Ovary (tissue), 10 donors: ENCODE measurements at places on chromosomes 5 and 9. TPM values are rescaled to one million over a fixed set of nuclear protein-coding genes. Genes with fewer than 3 reads are reported as not detected.

ZNF658 gene
- polyA plus RNA-seq = 3.1 TPM

UBE2QL1 gene
- 2.1 TPM for polyA plus RNA-seq

PROB1 gene
- polyA plus RNA-seq = 1.0 TPM

NR6A1 gene
- polyA plus RNA-seq = 1.5 TPM

INSL6 gene
- not detected for polyA plus RNA-seq

GHR gene
- 17.4 TPM for polyA plus RNA-seq

NCBP1 gene
- polyA plus RNA-seq = 18.3 TPM

NFX1 gene
- polyA plus RNA-seq = 18.5 TPM

NPR3 gene
- polyA plus RNA-seq = 42.1 TPM

DNA sequence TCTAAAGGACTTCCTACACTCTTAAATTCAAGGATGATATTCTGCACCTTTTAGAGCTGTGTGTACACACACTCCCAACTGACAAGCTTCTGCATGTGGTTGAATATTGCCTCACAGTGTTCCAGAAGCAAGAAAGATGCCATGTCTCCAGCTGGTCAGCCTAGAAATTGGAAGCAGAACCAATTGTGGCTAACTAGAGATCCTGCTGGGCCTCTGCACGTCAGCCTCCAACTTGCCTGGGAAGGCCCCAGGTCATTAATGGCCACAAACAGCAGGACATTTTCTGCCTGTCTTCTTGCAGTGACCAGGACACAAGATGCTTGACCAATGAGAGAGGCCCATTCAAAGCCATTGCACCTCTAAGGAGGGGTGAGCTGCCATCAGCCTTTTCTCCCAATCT, 571.9 kb upstream of the BRINP1 start:
- H3K4me3 ChIP-seq = no peak overlapping the region
- H3K27ac ChIP-seq = no peak overlapping the region
- peaks cover 10% of the 10 kb centered on the region for H3K4me1 ChIP-seq

GRCh38 chr9:133060417-133060841, 1.4 kb upstream of the CEL start:
- DNase-seq = no peak
- no peaks in the 10 kb centered on the region for H3K36me3 ChIP-seq
- H3K27ac ChIP-seq = no peak overlapping the region
- H3K4me3 ChIP-seq = no peak overlapping the region

- DNase-seq = no peak
- no peaks in the 10 kb centered on the region for H3K4me1 ChIP-seq
- H3K27me3 ChIP-seq = no peaks in the 10 kb centered on the region
- no peaks in the 10 kb centered on the region for H3K36me3 ChIP-seq
Observed at GRCh38 chr9:90802386-90802985, 867 bp downstream of the SYK start.

DNA sequence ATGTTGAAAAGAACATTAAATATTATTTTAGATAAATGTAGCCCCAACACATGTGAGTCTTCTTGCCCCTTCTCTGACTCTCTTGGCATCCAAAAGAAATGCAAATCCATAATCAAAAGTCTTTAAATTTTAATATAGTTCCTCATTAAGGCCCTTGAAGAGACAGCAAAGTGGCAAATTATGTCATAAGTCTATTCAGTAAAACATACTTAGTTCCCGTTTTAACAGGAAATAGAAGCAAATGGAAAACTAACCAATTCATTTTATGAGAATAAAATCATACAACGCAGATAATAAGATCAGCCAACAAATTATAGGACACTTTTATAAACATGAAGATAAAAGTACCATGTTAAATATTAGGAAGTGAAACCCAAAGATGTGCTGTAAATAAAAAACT, 20.1 kb upstream of the IFNB1 start:
- no peaks in the 10 kb centered on the region for H3K4me1 ChIP-seq
- H3K27me3 ChIP-seq = no peaks in the 10 kb centered on the region
- H3K36me3 ChIP-seq = no peaks in the 10 kb centered on the region
- DNase-seq = no peak
- H3K27ac ChIP-seq = no peak overlapping the region
- no peak overlapping the region for H3K4me3 ChIP-seq

DNA sequence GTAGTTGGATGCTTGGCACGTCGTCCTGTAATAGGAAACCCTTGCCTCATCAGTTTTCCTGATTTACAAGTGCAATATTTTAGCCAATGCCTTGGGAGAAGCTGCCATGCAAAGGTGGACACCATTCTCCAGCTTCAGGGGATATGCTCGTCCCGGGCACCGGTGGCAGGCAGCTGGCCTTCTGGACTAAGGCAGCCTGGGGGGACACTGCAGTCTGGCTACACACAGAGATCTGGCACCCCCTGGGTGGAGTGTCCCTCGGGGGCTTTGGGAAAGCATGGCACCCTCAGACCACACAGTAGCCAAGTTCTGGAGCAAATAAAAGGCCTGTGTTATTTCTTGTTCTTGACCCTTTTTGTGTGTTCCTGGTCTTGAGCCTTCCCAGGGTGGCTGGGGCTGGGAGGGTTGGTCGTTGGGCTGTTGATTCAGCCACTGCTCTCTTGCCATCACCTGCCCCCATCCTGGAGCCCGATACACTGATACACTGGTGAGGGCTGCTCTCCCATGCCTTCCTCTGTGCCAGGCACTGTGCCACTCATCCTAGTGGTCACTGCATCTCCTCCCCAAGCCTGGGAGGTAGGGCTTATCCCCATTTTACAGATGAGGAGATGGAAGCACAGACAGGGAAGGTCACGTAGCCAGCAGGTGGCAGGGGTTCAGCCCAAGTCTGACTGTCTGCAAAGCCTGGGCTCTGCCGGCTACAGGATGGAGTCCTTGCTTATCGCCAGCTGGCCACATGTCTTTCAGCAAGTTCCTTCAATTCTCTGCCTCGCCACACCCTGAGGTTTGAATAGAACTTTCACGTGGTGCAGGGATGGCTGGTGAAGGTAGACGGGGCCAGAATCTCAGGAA, 134.1 kb downstream of the RGS3 start:
- no peak overlapping the region for H3K27ac ChIP-seq
- no peaks in the 10 kb centered on the region for H3K36me3 ChIP-seq
- peaks cover 16% of the 10 kb centered on the region for H3K4me1 ChIP-seq
- no peaks in the 10 kb centered on the region for H3K27me3 ChIP-seq

DNA sequence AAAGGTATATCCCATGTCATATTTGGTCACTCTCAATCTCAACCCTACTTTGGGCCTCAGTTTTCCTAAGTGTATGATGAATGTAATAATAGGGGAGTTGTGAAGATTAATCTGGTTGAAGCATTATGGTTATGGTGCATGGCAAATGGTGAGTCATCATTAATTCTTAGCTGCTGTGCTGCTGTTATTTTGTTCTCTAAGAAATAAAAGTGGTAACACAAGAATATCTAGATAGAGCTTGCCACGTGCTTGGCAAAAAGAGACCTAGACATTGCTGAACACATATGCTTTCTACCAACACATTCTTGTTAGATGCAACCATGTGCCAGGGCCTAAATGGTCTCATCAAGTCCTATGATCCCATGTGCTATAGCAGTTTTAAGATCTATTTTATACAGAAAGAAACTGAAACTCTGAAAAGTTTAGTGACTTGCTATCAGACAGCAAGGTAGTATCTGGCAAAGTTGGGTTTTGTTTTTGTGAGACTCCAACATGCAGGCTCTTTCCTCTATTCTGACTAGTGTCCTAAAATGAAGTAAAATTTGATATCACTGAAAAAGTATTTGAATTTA, 699.9 kb upstream of the MEF2C start:
- no peaks in the 10 kb centered on the region for H3K4me1 ChIP-seq
- DNase-seq = no peak
- no peaks in the 10 kb centered on the region for H3K27me3 ChIP-seq
- H3K4me3 ChIP-seq = no peak overlapping the region

GRCh38 chr5:26805076-26805475, 233.3 kb downstream of the CDH9 start:
- DNase-seq = no peak
- no peaks in the 10 kb centered on the region for H3K27me3 ChIP-seq
- no peak overlapping the region for H3K27ac ChIP-seq

GRCh38 chr9:126938327-126938726, 23.7 kb downstream of the RALGPS1 start:
- no peaks in the 10 kb centered on the region for H3K27me3 ChIP-seq
- no peak overlapping the region for H3K27ac ChIP-seq
- H3K36me3 ChIP-seq = no peaks in the 10 kb centered on the region
- no peak for DNase-seq

GRCh38 chr9:138022121-138022741, 144.6 kb downstream of the CACNA1B start:
- no peak overlapping the region for H3K27ac ChIP-seq
- no peak for DNase-seq
- H3K4me3 ChIP-seq = no peak overlapping the region
- no peaks in the 10 kb centered on the region for H3K27me3 ChIP-seq
- H3K36me3 ChIP-seq = no peaks in the 10 kb centered on the region

GRCh38 chr5:142977363-142978051, 207.3 kb downstream of the ARHGAP26 start:
- no peak for DNase-seq
- no peak overlapping the region for H3K27ac ChIP-seq
- H3K36me3 ChIP-seq = no peaks in the 10 kb centered on the region

- H3K27ac ChIP-seq = no peak overlapping the region
- H3K36me3 ChIP-seq = no peaks in the 10 kb centered on the region
- no peak for DNase-seq
- H3K4me1 ChIP-seq = no peaks in the 10 kb centered on the region
- no peak overlapping the region for H3K4me3 ChIP-seq
Observed at GRCh38 chr9:79189511-79189924, 382.2 kb upstream of the TLE4 start.

GRCh38 chr5:139967353-139967752, 75.7 kb downstream of the NRG2 start:
- H3K27me3 ChIP-seq = no peaks in the 10 kb centered on the region
- no peak overlapping the region for H3K27ac ChIP-seq
- DNase-seq = no peak

GRCh38 chr5:160638161-160638742, 213.8 kb downstream of the ATP10B start:
- no peak overlapping the region for H3K27ac ChIP-seq
- H3K4me3 ChIP-seq = no peak overlapping the region
- DNase-seq = no peak
- no peaks in the 10 kb centered on the region for H3K36me3 ChIP-seq
- no peaks in the 10 kb centered on the region for H3K4me1 ChIP-seq

DNA sequence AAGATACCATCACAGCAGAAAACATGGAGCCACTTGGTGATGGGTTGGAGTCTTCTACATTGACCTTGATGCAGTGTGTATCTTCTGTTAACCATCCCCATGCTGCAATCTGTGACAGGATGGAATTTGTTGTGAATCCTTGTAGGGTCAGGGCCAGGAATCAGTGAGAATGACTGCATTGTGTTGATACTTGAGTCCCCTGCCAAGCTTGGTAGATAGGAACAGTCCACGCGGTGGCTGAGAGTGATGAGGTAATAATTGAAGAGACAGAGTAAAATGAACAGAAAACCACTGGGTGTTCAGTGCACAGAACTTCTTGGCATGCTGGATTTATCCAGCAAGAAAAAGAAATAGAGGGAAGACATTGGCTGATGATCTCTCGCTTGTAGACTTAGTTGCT, 217.5 kb downstream of the MAN2A1 start:
- DNase-seq = no peak
- no peaks in the 10 kb centered on the region for H3K36me3 ChIP-seq
- H3K27me3 ChIP-seq = no peaks in the 10 kb centered on the region
- H3K27ac ChIP-seq = no peak overlapping the region
- H3K4me1 ChIP-seq = no peaks in the 10 kb centered on the region
- no peak overlapping the region for H3K4me3 ChIP-seq

GRCh38 chr5:17156463-17156862, 61.0 kb upstream of the BASP1 start:
- DNase-seq = no peak
- H3K4me3 ChIP-seq = no peak overlapping the region
- H3K27me3 ChIP-seq = no peaks in the 10 kb centered on the region
- H3K36me3 ChIP-seq = no peaks in the 10 kb centered on the region
- no peak overlapping the region for H3K27ac ChIP-seq

DNA sequence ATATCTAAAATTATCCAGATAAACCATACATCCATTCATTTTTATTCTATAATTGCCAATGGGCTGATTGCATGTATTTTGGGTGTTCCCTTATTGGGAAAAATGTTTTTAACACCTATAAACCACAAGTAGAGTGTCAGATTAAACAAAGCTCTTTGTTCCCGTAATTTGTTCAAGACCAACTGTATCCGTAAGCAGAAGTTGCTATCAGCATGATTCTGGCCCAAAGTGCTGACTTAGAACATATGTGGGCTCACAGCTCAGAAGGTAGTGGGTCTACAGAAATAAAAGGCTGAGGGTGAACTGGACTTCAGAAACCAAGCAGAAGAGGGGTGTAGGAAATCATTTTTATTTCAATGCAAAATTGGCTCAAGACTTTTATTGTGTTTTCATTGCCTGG, 23.5 kb upstream of the IL7R start:
- H3K27me3 ChIP-seq = no peaks in the 10 kb centered on the region
- no peak overlapping the region for H3K4me3 ChIP-seq
- DNase-seq = no peak
- H3K27ac ChIP-seq = no peak overlapping the region
- no peaks in the 10 kb centered on the region for H3K4me1 ChIP-seq

- H3K27me3 ChIP-seq = no peaks in the 10 kb centered on the region
- no peak overlapping the region for H3K4me3 ChIP-seq
Observed at GRCh38 chr5:59722874-59723273, 170.7 kb downstream of the PDE4D start.

GRCh38 chr5:114469372-114469771, 107.5 kb downstream of the KCNN2 start:
- H3K27ac ChIP-seq = no peak overlapping the region
- no peaks in the 10 kb centered on the region for H3K27me3 ChIP-seq
- no peaks in the 10 kb centered on the region for H3K36me3 ChIP-seq
- H3K4me3 ChIP-seq = no peak overlapping the region

DNA sequence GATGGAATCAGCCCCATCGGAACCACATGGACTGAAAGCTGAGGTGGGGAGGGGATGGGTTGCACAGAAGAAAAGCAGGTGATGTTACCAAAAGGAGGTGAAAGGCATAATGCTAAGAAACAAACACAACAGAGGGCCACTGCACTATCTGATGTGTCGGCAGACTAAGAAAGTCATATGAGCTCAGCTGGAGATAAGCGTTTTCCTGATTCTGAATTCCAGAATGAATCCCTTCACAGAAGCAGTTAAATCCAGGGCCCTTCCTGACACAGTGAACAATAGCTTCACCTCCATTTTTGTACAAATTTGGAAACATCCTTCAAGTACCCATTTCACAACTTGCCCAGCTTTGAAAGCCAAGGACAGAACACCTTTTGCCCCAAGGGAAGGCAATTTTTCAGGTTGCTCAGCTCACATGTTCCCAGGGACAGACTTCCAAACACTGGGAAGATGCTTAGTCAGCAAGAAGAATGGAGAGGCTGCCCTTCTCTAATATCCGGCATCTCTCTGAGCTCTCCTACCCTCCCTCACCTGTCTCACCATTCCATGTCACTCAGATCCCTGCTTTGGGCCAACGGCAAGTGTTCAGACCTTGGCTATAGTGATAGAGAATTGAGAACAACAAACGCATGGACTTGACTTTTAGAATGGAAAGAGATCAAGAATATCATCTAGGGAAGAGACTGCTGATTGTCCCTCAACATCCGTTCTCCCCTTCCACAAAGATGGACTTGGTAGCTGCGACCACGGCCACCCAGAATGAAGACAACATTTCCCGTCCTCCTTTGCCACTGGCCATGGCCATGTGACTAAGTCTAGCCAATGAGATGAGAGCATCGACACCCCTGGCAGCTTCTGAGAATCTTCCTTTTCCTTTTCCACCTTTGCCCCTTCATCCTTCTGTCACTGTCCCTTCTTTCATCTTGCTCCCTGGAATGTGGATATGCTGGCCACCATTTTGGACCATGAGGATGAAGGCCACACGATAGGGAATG, 68.6 kb upstream of the IL17B start:
- H3K36me3 ChIP-seq = no peaks in the 10 kb centered on the region
- H3K4me1 ChIP-seq = peaks cover 34% of the 10 kb centered on the region
- no peak overlapping the region for H3K27ac ChIP-seq
- no peaks in the 10 kb centered on the region for H3K27me3 ChIP-seq
- H3K4me3 ChIP-seq = no peak overlapping the region
